Fibroblast of mammary gland (primary cell): ENCODE measurements at places on chromosomes 3 and 15.
A peak's percentile ranks its signal among the peaks of the same experiment; 100 is the strongest.

- peak; percentile 5 for DNase-seq
Observed at GRCh38 chr15:39094116-39094515, 486.8 kb upstream of the THBS1 start.

- no peak for DNase-seq
Observed at GRCh38 chr15:77857419-77857818, 220.1 kb downstream of the TBC1D2B start.

DNA sequence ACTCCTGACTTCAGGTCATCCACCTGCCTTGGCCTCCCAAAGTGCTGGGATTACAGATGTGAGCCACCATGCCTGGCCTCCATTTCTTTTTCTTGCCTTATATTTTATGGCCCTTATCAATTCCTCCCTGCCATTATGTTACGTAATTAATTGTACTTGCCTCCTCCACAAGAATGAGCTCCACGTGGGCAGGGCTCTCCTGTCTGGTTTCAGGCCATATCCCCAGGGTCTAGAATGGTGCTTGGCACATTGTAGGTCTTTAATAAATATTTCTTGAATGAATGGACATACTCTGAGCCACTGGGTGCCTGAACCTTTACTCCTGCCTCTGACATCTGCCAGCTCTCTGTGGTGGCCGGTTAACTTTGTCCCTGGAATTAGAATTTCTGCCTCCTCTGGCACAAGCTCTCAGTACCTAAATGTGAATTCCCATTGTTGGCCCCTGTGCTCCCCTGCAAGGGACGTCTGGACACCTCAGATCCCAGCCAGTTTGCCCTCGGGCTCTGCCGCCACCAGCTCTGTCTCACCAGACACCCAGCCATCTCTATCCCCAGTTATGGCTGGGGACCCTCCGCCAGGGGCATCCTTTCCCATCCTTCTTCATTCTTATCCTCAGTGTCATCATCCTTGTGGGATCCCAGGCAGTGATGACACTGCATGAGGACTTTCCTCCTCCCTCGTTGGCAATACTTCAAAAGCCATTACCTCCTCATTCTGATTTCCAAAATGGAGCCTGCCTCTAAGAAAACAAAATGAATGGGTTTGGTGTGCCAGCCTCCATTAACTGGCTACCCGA is 165.6 kb upstream of the SMAD3 start:
- DNase-seq = peak; percentile 46

DNA sequence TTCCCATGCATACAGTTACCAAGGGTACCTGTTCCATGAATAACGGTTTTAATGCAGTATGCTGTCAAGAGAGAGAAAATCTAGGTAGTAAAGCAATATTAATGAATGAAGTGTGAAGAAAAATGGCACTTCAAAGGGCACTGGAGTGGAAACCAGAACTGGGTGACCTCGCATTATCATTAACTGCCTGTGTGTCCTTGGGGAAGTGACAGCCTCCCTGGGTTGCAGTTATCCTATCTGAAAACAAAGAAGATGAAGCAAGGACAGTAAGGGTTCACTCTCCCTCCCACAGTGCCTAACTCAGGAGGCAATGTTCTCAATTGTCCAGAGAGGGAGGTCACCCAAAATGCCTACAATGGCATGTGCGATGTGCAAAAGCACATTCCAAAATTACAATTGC is 15.1 kb downstream of the MTHFS start:
- DNase-seq = no peak

DNA sequence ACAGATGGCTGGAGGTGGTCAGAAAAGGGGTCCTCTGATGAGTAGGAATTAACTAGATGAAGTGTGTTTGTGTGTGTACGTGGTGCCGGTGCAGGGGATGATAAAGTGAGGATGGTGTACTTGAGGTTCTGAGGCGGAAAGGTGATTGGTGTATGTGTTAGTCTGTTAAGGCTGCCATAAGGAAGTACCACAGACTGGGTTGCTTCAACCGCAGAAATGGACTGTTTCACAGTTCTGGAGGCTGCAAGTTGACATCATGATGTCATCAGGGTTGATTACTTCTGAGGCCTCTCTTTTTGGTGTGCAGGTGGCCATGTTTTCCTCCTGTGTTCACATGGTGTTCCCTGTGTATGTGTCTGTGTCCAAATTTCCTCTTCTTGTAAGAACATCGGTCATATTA is 202.4 kb upstream of the RGMA start:
- DNase-seq = no peak

DNA sequence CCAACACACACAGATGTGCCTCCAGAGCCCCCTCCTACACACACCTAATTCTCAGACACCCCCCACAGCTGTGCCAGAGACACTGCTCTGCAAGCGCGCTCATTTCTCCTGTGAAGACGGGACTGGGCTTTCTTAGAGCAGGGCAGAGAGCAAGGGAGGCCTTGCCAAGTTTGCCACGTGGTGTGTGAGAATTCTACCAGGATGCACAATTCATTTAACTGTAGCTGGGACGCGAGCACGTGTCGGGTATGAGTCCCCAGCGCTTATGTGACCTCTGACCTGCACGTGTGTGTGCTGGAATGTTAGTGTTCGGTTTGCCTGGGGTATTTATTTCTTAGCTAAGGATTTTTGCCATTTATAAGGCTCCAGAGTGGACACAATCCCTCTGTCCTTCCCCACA is 37.0 kb downstream of the FEM1B start:
- DNase-seq = no peak

- DNase-seq = no peak
Observed at GRCh38 chr15:101017093-101017754, 98.1 kb downstream of the LRRK1 start.

GRCh38 chr3:188266562-188267274 is 112.8 kb downstream of the LPP start:
- peak; percentile 92 for DNase-seq

- DNase-seq = no peak
Observed at GRCh38 chr15:31377030-31377429, 50.4 kb downstream of the KLF13 start.

GRCh38 chr3:115092220-115092791 is 54.8 kb downstream of the ZBTB20 start:
- DNase-seq = peak; percentile 65

DNA sequence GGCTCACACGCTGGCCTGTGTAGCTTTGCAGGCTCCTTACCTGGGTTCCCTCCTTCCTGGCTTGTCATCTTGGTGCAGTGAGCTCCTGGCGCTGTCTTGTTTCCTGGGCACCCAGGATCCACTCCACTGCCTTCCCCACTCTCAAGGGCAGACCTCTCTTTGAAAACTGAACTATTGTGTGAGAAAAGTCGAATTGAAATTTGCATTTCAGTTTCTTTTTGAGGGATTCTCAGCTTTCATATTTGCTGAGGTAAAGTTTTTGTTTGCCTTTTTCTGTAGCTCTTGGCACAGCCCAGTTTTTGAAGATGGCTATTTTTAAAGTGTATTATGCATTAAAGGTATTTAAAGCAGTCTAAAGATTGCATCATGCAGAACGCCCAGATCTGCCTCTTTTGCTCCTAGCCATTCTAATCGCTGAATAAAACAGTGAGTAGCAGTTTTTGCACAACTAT is 70.1 kb downstream of the CCK start:
- DNase-seq = no peak

- DNase-seq = no peak
Observed at GRCh38 chr15:76056931-76057330, 2.9 kb upstream of the TMEM266 start.

- peak; percentile 86 for DNase-seq
Observed at GRCh38 chr3:129249284-129250065, at the start of gene COPG1. COPG1 (plus strand) TSS chr3:129249606; CDS start chr3:129249710, 104 bp downstream.

- no peak for DNase-seq
Observed at GRCh38 chr3:151226825-151227224, 23.8 kb upstream of the GPR171 start.

GRCh38 chr3:49199900-49200281 is 28.5 kb downstream of the KLHDC8B start:
- DNase-seq = peak; percentile 34

DNA sequence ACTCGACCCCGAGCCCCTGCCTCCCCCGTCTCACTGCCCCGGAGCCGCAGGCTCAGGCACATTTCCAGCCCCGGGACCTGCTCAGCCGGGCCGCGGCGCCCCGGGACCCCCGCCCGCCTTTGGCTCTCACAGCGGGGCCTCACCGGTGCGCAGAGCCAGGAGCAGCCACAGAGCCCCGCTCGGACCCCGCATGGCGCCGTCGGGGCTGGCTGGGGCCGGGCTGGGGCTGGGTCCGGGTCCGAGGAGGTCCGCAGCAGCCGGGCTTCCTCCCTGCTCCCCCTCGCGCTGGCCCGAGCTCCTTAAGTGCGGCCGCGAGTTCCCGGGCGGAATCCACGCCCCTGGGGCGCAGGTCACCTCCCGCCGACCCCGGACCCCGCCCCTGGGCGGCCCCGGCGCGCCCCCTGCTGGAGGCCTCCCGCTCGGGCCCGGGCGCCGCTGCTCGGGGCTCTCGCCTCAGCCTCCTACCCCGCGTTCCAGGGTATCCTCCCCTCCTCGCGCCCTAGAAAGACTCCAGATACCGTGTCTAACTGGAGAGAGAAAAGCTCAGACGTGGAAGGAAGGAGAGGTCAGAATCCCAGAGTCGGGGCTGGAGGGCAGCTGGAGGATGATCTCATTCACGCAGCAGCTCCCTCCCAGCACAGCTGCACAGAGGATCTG is at the start of gene MELTF:
TSS of gene MELTF (minus strand) at position 307 of the 657 bp plus-strand sequence. CDS start at position 192, 115 bp downstream.
- peak; percentile 64 for DNase-seq

DNA sequence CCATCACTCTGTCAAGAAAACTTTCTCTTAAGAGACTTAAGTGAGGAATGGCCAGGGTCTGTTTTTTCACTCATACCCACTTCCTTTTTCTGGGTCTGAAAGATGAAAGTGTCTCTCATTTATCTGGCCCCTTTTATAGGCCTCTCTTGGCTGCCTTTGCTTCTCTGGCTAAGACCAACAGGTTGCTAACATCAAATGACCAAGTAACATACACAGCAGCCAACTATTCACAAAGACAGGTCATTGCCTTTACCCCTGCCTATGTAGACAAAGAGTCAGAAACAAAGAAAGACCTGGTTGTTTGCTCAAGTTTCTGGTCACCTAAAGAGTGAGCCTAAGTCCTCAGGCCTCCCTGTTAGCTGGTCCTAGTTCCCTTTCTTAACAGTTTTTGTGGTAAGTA is 24.0 kb upstream of the CSTA start:
- no peak for DNase-seq

GRCh38 chr3:134802428-134803050 is 7.5 kb downstream of the EPHB1 start:
- DNase-seq = no peak

GRCh38 chr15:101692801-101693598 is 31.3 kb downstream of the TARS3 start:
- no peak for DNase-seq

DNA sequence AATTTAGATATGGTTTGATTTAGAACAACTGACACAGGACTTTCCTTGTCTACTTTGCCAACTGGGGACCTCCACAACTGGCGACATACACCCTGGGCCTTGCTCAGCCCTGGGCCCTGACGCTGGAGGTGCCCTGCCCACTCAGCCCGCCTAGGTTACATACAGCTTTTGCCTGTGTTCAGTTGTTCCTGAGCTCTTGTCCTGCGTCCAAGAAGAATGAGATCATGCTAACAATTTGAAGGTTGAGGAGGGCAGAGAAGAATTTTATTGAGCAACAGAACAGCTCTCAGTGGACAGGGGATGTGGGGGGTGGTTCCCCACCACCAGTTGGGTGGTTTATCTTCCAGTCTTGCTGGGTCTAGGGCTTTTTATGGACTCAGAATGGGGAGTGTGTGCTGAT is 67.9 kb downstream of the IQCH start:
- peak; percentile 64 for DNase-seq

- peak; percentile 39 for DNase-seq
Observed at GRCh38 chr3:151537726-151538125, 76.9 kb upstream of the IGSF10 start.

DNA sequence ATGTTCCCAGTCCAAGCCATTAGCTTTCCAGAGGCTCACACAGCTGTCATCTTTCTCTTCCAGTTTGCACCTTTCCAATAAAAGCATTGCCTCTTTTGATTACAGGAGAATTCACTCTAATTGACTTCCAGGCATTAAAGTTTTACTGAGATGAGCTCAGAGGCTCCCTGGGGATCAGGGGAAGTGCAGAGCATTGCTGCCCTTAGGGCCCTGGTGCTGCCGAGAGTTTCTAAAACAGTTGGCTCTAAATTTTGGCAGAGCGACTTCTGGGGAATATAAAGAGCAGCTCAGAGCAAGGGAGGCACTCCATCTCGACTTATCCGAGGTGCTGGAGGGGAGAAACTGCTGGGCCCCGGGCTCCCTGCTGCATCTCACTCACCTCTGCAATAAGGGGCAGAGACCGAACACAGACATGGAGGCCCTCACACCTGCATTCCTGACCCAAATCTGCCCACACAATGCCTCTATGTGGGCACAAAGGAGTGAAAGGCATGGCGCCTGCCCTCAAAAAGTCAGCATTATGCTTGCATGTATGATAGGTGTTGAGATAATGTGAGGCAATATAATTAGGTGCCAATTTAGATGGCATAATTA is 61.7 kb downstream of the SCN11A start:
- DNase-seq = no peak

GRCh38 chr3:50587373-50587772 is 18.1 kb downstream of the HEMK1 start:
- peak; percentile 61 for DNase-seq

DNA sequence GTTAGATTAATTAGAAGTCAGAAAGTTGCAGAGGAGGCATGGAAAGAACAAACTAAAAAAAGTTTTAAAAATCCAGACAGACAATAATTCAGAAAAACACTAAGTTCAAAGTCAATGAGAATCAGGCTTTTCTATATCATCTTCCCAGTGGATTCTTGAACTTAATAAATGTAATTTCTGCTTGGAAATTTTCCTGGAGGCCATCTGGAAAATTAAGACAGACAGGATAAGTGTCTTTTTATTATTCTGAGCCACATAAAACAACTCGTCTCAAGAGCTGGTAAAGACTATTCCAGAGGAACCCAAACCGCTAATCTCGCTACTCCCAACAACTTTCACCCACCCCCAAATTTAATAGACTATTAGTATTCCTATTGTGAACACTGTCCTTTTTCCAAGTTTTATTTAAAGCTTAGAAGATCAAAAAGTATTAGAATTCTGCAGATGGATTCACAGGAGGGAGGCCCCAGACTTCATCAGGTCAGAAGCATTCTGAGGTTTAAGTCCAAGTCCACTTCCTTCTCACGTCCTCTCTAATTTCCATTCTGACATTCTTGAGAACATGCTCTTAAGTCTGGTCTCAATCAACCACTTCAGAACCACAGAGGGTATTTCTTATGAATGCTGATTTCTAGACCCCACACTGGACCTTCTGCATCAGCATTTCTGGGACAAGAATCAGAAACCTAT is 61.3 kb downstream of the ERC2 start:
- DNase-seq = no peak
